ENCODE measurements at places on chromosomes 16 and 17.

DNA sequence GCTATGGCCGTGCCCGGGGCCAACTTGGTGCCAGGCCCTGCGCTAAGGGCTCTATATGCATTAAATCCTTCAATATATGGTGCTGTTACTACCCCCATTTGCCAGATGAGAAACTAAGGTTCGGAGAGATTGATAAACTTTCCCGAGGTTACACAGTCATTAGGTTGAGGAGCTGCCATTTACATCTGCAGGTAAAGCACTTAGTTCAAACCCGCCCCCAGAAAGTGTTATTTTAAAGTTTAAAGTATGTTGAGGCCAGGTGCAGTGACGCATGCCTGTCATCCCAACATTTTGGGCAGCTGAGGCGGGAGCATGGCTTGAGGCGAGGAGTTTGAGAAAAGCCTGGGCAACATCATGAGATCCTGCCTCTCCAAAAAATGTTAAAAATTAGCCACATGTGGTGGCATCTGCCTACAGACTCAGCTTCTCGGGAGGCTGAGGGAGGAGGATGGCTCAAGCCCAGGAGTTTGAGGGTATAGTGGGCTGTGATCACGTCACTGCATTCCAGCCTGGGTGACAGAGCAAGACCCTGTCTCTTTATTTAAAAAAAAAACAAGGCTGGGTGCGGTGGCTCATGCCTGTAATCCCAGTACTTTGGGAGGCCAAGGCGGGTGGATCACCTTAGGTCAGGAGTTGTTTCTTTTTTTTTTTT is 264.7 kb downstream of the PARN start:
- no peak for DNase-seq

GRCh38 chr17:70863436-70864248 is 694.3 kb downstream of the KCNJ2 start:
- no peak for DNase-seq

- no peak for DNase-seq
Measured at GRCh38 chr16:70412385-70412784, 26.5 kb downstream of the ST3GAL2 start.

DNA sequence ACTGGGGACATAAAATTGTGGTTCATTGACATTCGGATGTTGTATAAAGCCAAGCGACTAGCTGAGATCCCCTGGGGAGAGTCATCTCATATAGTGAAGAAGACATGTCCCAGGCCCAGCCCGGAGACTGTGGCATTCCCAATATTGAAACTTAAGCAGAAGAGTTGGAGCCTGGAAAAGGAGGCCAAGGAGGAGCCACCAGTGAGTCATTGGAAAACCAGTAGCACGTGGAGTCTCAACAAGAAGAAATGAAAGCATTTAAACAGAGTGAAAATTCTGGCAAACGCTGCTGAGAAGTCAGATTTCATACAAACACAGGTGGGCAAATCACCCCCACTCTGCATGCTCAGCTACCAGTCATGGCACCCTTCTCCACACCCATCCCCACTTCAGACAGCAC is 9.4 kb upstream of the ELAC2 start:
- DNase-seq: no peak

- no peak for DNase-seq
Measured at GRCh38 chr16:12833926-12834325, 30.2 kb upstream of the CPPED1 start.

GRCh38 chr17:28916302-28916934 is 13.5 kb upstream of the DHRS13 start:
- DNase-seq: peak; percentile 62

GRCh38 chr17:62854098-62854680 is 46.1 kb upstream of the MARCHF10 start:
- no peak for DNase-seq

DNA sequence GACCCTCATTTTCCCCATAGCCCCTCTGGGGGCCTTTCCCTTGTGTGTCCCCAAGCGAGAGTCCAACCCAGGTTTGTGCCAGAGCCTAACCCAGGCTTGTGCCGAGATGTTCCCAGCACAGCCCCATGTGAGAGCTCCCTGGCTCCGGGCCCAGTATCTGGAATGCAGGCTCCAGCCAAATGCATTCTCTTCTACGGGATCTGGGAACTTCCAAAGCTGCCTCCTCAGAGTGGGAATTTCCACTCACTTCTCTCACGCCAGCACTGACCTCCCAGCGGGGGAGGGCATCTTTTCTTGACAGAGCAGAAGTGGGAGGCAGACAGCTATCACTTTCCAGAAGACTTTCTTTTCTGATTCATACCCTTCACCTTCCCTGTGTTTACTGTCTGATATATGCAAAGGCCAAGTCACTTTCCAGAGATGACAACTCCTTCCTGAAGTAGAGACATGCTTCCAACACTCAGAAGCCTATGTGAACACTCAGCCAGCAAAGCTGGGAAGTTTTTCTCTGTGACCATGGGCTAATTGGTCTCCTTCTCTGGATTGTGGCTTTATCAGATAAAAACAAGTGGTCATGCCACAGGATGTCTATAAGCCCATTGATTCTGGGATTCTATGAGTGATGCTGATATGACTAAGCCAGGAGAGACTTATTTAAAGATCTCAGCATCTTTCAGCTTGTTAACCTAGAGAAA is 2.5 kb upstream of the CCL2 start:
- DNase-seq: no peak

- DNase-seq: no peak
Measured at GRCh38 chr17:12242345-12242954, 221.8 kb downstream of the MAP2K4 start.

DNA sequence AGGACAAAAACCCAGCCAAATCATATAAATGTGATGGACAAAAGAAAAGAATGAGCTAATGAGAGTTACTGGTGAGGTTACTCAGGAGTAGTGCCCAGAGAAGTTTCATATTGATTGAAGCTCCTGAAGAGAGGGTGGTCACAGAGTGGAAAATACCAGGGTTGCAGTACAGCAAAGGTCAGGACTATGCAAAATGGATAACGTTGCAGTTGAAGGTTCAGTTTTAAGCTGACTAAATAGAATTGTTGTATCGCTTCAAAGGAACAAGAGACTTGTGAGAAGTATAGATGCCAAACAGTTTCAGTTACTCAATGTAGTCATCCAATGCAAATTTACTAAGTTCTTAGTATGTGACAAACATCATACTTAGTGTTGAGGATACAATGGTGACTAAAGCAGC is 47.1 kb downstream of the ABCA8 start:
- no peak for DNase-seq

- DNase-seq: no peak
Measured at GRCh38 chr17:2194889-2195335, 108.7 kb downstream of the SMG6 start.

GRCh38 chr16:30488764-30489605 is 16.4 kb downstream of the ITGAL start:
- DNase-seq: no peak

DNA sequence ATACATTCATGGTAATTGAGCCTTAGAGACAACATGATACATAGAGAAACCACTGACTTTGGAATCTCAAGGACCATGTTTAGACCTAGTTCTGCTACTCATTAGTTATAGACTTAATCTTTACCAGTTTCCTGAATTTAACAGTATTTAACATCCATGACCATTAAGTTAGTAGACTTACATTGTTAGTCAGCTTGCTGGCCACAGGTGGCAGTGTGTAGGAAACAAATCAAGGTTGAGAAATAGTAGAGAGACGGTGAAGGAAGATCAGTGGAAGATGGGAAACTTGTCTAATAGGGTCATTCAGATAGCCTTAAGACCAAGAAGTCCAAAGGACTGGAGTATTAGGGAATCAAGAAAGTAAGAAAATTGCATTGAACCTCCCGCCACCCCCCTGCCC is 31.0 kb downstream of the OMG start:
- DNase-seq: peak; percentile 21

- DNase-seq: no peak
Measured at GRCh38 chr16:12440228-12440530, 363.5 kb downstream of the CPPED1 start.

- DNase-seq: peak; percentile 85
Measured at GRCh38 chr17:16975744-16976625, 4.1 kb upstream of the TNFRSF13B start.

Measured in OCI-LY7 (cell line).